ENCODE measurements at places on chromosomes 11 and 22.

DNA sequence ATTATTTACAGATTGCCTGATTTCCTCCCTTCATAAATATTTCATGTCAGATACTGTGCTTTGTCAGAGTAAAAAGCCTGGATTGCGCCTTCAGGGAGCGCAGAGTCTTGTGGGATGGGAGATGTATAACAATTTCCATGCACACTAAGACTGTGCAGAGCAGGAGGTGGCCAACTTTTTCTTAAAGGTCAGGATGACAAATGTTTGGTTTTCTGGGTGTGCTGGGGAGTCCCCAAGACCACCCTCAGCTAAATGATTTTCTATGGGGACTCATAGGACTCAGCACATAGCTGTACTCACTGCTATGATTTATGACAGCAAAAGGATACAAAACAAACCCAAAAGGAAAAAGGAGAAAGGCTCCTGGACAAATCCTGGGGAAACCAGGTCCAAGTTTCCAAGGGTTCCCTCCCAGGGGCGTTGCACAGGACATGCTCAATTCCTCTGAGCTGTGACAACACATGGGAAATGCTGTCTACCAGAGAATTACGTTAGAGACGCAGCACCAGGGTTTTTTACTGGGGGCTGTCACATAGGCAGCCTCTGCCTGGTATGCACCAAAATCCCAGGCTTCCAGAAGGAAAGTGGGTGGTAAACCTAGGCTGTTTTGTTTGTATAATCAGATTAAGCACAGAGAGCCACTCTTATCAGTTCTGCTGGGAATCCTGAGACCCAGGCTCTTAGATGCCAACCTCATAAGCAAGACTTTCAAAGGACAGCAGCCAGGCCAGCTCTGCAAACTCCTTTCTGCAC is 59.1 kb downstream of the CSNK2A3 start:
- no peak for DNase-seq

DNA sequence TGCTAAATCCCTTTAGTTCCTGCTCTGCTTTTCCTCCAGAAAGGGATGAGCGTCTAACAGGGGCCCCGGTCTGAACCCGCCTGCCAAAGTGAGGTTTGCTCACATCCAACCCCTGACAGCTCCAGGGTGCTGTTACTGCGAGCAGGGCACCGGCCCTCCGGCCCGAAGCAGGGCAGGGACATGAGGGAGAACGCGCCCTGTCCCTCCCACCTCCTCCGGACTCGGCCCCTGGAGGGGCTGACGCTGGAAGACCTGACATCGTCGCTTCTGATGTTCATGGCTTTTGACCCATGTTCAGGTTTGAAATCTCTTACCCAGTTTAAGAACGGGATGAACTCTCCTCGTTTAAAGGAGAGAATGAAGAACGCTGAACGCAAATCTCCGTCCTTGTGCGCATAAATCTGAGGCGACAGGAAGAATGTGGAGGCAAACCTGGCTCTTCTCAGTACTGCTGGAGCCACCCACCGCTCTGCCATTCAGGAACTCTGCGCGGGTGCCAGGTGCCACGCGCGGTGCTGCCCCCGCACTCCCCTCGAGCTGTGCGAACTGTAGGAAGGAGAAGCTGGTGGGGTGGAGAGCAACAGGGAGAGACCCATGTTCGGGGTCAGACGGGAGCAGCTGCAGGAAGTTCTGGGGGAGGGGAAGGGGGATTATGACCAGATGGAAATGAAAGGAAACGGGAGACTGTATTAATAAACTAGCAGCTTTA is 826 bp upstream of the EEF1G start:
- DNase-seq = peak; percentile 73

DNA sequence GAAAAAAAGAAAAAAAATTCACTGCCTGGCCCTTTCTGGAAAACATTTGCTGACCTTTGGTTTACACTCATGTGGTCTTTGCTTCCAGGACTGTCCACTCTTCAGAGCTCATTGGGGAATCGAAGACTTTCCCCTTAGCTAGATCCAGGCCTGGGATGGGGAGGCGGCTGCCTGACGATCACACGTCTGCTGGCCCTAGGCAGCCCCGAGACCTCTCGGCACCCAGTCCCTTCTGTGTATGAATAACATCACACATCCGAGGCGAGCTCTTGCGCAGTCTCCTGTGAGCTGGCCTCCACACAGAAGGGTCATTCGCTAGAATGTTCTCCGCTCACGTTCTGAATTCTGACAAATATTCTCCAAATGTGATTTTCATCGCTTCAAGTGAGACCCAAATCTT is 25.7 kb upstream of the GAL start:
- DNase-seq = peak; percentile 80

GRCh38 chr11:78336877-78337553 is 80.6 kb downstream of the GAB2 start:
- DNase-seq = no peak

DNA sequence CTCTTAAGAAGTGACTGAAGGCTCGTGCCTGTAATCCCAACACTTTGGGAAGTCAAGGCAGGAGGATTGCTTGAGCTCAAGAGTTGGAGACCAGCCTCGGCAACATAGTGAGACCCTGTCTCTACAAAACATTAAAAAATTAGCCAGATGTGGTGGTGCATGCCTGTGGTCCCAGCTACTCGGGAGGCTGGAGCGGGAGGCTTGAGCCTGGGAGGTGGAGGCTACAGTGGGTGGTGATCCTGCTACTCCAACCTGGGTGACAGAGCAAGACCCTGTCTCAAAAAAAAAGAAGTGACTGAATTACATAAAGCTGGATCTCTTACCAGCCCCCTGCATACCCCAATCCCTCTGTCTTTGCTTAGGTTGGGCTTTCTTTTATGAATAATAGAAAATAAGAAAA is 58.1 kb downstream of the C22orf31 start:
- DNase-seq = no peak

DNA sequence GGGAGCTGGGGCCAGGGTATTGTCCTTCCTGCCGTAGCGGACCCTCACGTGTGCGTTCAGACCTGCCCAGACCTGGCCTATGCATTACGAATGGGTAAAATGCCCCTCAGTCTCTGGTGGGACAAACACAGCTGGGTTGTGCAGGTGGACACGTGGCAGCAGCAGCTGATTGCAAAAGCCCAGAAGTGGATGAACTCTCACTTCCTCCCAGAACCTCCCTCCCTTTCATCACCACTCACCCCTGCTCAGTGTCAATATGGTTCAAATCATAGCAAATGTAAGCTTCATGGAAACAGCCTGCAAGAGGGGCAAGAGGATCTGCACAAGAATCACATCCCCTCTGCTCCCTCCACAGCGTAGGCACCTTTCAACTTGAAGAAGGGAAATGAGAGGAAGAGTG is 352.1 kb downstream of the OPCML start:
- no peak for DNase-seq

DNA sequence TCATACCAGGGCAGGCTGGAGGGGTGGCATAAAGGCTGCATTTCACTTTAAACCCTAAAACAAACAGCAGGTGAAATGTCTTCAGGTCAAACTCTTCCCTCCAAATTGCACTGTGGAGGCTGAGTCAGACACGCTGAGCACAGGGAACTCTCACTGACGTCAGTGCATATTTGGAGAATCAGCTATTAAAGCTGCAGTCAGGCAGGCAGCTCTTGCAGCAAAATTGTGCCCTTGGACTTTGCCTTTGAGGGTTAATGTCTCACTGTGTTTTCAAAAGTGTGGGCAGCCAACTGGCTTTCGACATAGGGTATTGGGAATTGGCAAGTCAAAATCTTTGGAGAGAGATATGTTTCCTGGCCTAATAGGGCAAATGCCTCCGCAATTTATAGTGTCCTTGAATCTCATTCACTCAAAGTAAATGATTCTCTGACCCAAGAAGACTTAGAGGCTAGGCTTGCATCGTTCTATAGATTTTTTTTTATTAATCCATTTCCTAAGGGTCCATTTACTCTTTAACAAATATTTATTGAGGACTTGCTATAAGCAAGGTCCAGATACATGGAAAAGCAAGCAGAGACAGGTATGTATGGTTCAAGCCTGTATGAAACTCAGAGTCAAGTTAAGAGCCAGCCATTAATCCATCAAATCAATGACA is 27.7 kb upstream of the SMCO4 start:
- DNase-seq = no peak

DNA sequence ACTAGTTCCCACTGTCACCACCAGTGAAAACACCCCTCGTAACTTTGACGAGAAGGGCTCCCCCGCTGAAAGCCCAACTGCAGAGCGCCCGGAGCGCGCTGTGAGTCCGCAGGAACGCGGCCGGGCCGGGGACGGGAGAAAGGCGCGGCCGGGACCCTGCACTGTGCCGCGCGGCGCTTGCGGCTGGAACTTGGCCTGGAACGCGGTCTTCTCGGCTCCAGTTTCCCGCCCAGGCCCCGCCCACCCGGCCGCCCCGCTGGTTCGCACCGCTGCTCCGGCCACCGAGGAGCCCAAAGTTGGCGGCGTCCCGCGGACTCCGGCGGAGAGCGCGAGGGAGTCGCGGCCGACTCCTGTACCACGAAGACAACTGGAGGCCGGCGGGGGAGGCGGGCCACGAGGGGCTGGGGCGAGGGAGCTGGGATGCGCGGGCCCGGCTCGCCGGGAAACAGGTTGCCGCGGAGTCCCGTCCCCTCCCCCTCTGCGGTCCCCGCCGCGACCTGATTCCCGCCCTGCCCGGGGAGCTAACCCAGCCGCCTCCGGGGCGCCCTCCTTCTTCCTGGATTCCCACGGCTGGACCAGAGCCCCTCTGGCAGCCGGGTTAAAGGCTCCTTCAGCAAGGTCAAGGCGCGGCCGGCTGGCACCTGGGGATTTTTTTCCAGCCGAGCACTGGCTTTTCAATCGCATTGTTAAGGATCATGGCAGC is 3.4 kb downstream of the TENM4 start:
- DNase-seq = peak; percentile 85

Data from posterior vena cava (tissue), 2 donors.